ENCODE measurements at places on chromosomes 5 and 9.

DNA sequence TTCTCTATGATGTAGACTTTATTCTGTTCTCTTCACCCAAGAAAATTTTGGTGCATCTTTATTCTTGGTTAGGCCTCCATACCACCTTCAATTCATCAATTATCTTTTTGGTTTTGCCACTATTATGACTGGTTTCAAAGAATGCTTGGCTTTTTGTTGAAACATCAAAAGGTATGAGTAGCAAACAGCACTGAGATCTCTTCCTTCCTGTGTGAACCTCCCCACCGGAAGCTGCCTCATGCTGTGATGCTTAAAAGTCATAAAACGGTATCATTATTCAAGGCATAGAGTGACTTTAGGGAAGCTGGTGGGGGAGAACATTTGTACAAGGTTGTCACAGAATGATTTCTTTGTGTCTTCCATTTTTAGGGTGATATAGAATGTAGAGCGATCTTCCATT is 70.6 kb downstream of the IQGAP2 start:
- DNase-seq = no peak

DNA sequence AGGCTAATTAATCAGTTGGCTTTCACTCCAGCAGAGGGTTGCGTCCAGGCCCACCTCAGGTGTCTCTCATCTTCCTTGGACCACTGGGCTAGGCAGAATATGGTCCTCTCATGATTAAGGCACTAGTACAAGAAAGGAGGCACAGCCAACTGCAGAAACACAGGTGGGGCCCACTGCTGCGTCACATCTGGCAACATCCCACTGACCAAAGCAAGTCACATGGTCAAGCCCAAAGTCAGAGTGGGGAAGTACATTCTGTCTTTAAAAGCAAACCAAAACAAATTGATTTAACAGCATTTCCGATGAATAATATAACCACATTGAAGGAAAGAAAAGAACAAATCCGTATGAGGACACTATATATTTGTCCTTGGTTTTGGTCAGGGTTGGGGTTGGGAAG is 28.0 kb upstream of the UBTD2 start:
- DNase-seq = no peak

DNA sequence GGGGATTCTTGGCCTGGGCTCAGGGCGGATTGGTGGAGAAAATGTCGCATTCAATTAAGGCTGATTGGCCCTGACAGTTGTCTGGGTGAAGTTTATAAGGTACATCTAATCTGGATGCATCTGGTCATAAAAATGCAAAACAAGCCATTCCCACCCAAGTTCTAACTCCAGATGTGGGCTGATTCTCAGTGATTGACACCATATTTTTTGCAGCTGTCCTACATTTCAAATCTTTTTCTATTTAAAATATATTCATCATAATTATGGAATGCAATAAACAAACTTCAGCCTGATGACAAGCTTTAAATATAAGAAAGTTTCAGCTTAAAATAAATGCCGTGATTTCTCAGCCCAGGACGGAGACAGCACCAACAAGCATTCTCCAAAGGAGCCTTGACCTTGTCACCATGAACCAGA is 146.4 kb upstream of the SMIM23 start:
- no peak for DNase-seq

GRCh38 chr5:5454391-5454790 is 31.9 kb downstream of the ICE1 start:
- DNase-seq = no peak

- DNase-seq = no peak
These were observed 15.8 kb downstream of the SOHLH1 start for GRCh38 chr9:135683401-135684034.

DNA sequence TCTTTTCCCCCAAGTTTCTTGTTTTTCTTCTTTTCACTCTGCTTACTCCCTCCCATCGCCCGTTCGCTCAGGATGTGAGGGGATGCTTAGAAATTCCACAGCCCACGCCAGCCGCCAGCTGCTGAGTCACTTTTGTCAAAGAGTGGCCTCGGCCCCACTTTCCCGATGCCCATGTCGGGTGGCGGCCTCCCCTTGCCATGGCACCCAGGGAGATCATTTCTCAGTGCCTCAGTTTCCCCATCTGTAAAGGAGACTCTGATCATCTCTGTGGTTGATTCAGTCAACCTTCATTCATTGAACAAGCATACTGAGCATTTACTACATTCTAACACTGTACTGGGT is 353 bp upstream of the PDGFRB start:
- no peak for DNase-seq

DNA sequence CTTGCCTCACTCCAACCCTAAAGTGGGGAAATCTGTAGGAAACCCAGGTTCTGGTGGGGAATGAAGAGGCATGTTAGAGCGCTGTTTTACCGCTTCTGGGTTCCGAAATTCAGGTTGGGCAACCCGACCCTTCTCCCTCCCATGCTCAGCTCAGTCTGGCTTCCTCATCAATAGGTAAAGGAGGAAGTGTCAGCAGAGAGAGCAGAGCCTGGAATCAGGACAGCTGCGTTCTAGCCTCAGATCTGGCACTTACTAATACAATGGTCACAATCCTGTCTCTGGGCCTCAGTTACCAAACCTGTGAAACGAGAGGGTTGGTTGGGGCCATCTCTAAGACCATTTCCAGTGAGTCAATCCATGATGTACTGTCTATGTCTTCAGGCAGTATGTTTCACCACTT is 16.2 kb upstream of the TNIP1 start:
- DNase-seq = peak; percentile 60

- no peak for DNase-seq
These were observed 31.5 kb downstream of the DDX31 start for GRCh38 chr9:132638240-132638639.

DNA sequence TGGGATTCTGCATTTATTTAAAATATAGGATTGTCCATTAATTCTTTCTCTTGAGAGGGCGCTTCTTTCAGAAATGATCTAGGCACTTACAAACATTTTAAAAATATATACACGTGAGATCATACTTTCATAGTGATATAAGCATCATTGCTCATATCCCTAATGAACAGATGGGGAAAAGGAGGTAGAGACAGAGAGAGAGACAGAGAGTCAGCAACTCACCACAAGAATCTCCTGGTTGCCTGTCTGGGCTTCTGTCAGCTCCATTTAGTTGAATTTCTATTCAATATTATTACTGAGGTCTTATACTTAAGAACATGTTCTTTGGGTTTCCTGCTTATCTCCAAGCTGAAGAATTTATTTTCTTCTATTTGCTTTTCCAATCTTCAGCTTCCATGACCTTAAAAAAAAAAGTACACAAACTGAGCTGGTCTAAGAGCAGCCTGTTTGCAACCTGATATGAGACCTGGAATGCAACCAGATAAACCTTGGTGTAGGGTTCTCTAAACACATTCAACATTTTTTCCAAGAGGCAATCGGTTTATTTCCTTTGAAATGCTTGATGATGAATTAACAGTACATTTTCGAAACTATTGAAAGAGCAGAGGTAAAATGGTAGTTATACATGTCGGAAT is 51.6 kb upstream of the LIFR start:
- no peak for DNase-seq

- DNase-seq = no peak
These were observed 25.0 kb upstream of the SNX2 start for GRCh38 chr5:122749886-122750285.

DNA sequence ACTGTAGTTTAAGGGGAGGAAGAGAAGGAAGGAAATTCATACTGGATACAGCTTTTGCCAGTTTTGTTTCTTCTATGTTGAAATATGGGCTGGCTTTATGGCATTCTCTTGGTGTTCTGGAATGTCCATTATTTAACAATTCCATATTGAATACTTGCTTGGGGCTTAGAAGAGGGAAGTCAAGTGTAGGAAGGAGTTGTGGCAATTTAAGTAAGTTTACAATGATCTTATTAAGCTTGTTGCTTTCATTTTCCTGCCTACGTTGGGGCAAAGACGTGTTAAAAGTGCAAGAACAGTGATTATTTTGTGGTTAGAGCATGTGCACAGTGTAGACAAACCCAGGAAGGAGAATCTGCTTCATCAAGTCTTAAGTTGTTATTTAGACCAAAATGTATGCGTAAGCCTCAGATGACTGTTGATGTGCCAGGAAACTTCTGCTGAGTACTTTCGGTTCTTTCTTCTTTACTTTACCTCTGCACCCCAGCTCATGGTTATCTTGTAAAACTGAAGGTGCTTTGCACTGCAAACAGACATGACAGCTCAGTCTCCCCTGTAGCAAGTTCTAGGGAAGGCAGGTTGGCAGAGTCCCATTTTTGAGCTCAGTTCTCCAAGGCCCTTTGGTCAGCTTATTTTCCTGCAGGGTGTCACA is 75.8 kb downstream of the F2RL2 start:
- no peak for DNase-seq

- no peak for DNase-seq
These were observed 457.0 kb downstream of the PDE4D start for GRCh38 chr5:59436364-59437148.

GRCh38 chr5:149072376-149072775 is 9.5 kb upstream of the SH3TC2 start:
- DNase-seq = no peak

- no peak for DNase-seq
These were observed 28.8 kb downstream of the OR2K2 start for GRCh38 chr9:111301195-111301594.

DNA sequence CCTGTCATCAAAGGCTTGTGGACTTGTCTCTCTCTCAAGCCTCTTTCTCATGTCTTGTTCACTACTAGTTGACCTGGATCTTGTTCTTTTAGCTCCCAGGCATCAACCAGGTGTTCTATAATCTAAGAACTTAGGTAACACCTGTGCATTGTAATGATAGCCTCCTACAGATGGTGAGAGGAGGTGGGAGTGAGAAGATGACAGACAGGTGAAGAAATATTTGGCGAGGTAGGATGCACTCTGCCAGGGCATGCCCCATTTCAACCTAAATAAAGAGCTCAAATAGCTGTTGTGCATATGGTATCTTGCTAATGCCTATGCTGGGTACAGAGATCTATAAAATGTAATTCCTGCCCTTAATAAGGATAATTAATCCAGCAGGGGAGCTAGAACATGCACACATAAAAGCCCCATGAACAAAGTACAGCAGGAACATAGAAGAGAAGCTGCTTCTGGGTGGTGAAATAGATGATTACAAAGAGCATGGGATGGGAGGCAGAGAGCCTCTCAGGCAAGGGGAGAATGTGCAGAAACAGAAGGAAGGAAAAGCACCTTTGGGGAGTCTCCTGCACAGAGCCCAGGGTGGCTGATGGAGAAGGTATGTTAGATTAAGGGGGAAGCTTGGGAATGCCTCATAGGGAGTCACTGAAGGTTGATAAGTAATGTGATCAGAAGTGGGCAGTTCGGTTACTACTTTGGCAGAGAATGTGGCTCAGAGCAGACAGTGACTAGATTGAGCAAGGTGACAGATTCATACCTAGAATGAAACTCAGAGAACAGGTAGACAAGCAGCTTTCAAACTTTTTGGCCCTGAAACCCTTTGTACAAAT is 28.0 kb upstream of the PLIN2 start:
- no peak for DNase-seq

- no peak for DNase-seq
These were observed 28.0 kb downstream of the RFK start for GRCh38 chr9:76366275-76366674.

GRCh38 chr5:73940026-73940425 is 314.0 kb downstream of the ARHGEF28 start:
- DNase-seq = no peak

DNA sequence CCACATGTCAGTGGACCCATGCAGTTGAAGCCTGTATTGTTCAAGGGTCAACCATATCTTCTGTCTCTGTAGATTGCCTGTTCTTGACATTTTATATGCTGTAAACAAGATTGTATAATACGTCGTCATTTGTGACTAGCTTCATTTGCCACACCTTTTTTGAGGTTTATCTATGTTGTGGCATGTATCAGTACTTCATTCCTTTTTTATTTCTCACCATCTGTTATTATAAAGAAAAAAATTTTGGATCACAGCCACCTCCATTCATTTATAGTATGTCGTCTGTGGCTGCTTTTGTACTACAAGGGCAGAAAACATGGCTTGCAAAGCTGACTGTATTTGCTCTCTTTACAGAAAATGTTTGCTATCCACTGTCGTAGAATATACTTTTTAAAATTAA is 72.4 kb downstream of the TEK start:
- DNase-seq = no peak

DNA sequence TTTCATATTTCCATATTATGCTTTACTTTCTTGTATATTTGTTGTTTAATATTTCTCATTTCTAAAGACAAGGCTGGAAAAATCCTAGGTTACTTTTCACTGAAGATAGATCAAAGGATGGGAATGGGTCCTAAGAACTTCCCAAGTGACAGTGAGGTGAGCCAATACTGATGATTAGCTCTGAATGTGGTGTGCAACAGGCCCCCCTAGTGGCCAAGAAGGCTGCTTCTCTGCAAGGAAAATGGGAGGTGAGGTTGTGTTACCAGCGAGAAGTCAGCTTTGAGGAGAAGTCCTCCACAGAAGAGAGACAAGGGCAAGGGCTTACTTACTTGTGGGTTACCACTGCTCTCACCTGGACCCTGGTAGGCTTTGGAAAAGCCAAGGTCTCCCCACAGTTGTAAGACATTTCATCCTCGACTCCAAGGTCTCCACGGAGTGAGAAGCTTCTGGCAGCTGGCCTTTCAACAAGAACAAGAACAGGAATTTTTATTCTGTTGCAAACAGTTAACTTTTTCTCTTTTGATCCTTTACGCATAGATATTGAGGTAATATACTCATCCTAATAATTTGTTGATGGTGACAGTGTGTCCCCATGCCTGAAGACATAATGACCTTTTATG is 69.9 kb downstream of the MAMDC2 start:
- DNase-seq = no peak
